ENCODE measurements at places on chromosomes 1 and 21. TPM values are rescaled to one million over a fixed set of nuclear protein-coding genes. Genes with fewer than 3 reads are reported as not detected.

DNA sequence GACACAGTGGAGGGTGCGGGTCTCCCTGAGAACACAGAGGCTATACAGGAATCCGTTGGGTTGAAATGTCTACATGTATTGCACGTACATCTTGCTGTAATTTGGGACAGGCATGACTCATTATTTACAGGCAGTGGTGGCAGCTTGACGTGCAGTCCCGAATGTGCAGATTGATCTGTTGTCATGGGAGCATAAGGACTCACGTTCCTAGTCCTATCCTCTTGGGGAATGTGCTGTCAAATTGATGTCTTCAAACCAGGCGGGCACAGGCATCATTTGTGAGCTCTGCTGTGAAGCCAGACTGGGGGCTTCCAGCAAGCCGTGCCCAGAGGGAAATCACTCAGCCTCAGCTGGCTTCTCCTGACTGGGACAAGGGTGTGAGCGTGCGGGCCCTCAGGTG lies 40.5 kb downstream of the S100B start:
- DNase-seq: peak; percentile 27

Gene PGD
- 136 TPM for total RNA-seq

- peak; percentile 89 for DNase-seq
Measured at GRCh38 chr1:173862769-173863223, 5.0 kb downstream of the GAS5 start.

DNA sequence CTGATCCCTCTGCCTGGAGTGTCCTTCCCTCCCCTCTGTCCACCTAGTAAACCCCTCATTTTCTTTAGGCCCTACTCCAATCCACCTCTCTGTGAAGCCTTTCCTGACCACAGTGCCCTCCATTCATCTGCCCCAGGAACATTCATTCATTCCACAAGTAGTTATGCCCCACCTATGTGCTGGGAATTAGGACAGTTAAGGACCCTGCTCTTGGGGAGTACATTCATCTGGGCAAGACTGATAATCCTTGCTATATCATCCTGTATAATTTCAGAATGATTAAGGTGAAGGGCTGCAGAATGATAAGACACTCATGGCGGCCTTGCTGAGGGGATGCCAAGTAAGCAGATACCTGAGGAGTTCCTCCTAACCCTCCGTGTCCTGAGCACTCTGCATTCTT lies 10.3 kb upstream of the FAM20B start:
- peak; percentile 8 for DNase-seq

GRCh38 chr1:117696561-117696960 lies 90.7 kb downstream of the TENT5C start:
- DNase-seq: no peak

Gene PTPN7
- total RNA-seq: not detected

Gene RGS5
- 1.8 TPM for total RNA-seq

GRCh38 chr1:12327566-12327965 lies 97.7 kb downstream of the VPS13D start:
- DNase-seq: peak; percentile 47

Gene GBP5
- under 0.01 TPM for total RNA-seq

DNA sequence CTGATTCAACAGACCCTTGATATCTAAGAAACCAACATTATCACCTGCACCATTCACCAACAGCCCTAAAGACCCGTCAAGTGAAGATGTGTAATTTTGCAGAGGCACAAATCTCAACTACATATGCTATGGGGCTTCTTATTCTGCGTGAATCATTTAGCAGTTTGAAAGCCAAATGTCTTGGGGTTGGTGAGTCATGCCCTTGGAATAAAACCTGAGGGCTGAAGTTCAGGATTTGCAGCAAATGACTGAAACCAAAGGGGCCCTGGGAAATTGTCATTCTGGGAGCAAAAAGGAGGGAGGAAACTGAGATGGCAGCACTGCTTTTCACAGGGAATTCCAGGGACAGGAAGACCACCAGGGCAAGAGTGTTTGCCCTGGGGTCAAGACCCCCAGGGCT lies 79.2 kb upstream of the TNR start:
- DNase-seq: no peak

- DNase-seq: peak; percentile 69
Measured at GRCh38 chr1:63691701-63692425, 82.0 kb upstream of the ROR1 start.

DNA sequence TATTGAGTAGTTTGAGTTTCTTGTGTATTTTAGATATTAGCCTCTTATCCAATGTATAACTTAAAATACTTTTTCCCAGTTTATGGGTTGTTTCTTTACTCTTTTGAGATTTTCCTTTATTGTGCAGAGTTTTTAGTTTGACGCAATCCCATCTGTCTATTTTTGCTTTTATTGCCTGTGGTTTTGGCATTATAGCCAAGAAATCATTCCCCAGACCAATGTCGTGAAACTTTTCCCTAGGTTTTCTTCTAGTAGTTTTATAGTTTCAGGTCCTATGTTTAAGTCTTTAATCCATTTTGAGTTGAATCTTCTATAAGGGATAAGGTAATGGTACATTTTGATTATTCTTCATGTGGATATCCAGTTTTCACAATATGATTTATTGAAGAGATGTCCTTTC lies 87.6 kb downstream of the LEPR start:
- DNase-seq: no peak

- DNase-seq: no peak
Measured at GRCh38 chr1:231241750-231242149, 738 bp downstream of the GNPAT start.

Gene LGR6
- not detected for total RNA-seq

Gene MCL1
- 176 TPM for total RNA-seq

GRCh38 chr1:109191377-109191776 lies 22.3 kb upstream of the SARS1 start:
- DNase-seq: no peak

- DNase-seq: no peak
Measured at GRCh38 chr1:87167157-87167789, 161.4 kb upstream of the LMO4 start.

GRCh38 chr1:147245586-147246021 lies 3.1 kb downstream of the CHD1L start:
- no peak for DNase-seq

- DNase-seq: no peak
Measured at GRCh38 chr1:41466146-41466545, 18.3 kb downstream of the EDN2 start.

DNA sequence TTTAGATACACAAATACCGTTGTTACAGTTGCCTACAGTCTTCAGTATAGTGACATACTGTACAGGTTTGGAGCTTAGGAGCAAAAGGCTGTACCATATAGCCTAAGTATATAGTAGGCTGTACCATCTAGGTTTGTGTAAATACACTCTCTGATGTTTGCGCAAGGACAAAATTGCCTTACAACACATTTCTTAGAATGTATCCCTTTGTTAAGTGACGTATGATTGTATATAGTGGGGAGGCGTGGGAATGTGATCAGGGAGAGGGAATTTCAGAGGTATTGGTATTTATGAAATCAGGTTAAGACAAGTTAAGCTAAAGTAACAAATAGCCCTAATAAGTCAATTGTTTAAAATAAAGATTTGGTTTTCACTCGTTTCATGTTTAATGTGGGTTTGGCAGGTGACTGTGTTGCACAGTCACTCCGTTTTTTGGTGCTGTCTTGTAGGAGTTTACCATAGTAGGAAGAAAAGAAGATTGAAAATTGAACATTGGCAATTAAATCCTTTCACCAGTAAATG lies 2.7 kb downstream of the GORAB start:
- no peak for DNase-seq

DNA sequence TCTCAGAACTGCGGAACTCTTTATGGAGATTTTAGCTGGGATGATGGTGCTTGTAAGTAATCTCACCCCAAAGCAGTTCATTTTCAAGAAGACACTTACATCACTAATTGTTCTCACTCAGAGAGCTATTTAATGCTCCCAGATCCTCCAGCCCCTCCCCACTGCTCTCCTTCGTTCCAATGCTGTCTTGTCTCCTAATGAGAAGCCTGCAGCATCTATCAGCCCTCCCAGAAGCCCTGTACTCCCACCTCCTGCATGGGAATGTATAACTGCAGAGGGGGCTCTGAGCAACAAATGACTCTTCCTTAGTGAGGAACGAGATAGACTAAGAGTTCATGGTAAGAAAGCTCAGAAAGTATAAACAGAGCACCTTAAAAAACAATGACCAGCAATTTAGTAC lies 377.4 kb upstream of the RUNX1 start:
- DNase-seq: no peak

Gene FOXO6
- not detected for total RNA-seq

Gene TSACC
- not detected for total RNA-seq

Gene RIMS3
- total RNA-seq: 6.2 TPM

DNA sequence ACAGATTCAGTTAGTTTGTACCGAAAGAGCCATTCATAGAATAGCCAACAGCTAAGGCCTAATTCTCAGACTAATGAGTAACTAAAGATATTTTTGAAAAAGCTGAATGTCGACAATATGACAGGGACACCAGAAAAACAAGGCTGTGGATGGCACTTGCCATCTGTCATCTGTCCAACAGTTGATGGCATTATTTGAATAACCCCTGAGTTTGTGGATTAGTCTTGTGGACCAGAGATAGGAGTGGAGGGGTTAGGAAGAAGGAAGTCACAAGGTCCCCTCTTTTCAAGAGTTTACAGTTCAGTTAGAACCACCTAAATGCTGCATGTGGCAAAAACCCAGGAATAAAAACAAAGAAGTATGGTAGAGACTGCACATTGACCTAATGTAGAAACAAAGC lies 356.5 kb upstream of the DUSP10 start:
- DNase-seq: no peak

- no peak for DNase-seq
Measured at GRCh38 chr1:175833502-175833901, 90.1 kb upstream of the TNR start.

DNA sequence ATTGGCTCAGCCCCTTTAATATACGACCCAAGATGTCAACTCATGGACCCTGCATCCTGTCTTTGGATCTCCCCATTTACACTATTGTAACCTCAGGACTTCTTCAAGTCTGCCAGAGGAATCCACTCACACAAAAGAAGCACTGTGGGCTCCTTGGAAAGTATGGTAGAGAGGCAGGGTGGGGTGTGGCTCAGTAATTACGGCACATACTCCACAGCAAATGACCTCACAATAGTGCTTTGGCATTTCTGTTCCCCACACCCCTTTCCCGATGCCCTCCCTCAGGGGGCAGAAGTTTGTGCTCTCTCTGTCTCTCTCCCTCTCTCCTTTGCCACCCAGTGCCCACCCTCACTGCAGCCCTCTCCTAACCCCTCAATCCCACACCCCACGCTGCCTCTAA lies 27.8 kb upstream of the IFNAR2 start:
- no peak for DNase-seq

Gene CD1C
- not detected for total RNA-seq

GRCh38 chr21:32779983-32780382 lies 8.4 kb upstream of the PAXBP1 start:
- no peak for DNase-seq

GRCh38 chr1:214380986-214381695 lies 100.2 kb downstream of the SMYD2 start:
- DNase-seq: no peak

DNA sequence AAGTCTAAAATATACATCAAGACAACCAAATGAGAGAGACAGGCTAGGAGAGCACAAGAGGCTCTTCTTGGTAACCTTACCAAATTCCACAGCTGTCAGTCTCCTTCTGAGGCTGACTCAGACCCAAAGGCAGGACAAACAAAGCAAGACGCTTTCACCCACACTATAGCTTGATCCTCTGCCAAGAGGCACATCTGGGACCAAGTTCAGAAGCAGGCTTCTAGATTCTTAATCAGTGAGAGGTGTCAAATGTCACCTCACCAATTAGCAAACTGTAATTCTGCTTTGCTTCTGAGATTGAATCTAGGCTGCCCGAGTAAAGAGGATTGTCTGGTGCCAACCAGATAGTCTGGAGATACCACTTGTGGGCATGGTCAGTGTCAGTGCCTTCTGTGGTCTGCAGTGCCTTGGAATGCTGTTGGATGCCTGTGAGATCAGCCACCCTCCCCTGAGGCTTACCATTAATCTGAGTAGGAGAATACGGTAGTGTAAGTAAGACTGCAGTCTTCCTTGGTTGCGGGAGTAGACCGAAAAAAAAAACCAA lies 151.0 kb downstream of the FMN2 start:
- peak; percentile 79 for DNase-seq

GRCh38 chr1:57024855-57025254 lies 59.0 kb upstream of the C8B start:
- no peak for DNase-seq

Gene AMPD2
- 59.4 TPM for total RNA-seq

- DNase-seq: no peak
Measured at GRCh38 chr21:16777041-16777720, 735.7 kb upstream of the CXADR start.

- DNase-seq: no peak
Measured at GRCh38 chr1:185068341-185068740, 23.0 kb downstream of the RNF2 start.

- peak; percentile 66 for DNase-seq
Measured at GRCh38 chr21:41755258-41755933, 11.5 kb downstream of the RIPK4 start.

DNA sequence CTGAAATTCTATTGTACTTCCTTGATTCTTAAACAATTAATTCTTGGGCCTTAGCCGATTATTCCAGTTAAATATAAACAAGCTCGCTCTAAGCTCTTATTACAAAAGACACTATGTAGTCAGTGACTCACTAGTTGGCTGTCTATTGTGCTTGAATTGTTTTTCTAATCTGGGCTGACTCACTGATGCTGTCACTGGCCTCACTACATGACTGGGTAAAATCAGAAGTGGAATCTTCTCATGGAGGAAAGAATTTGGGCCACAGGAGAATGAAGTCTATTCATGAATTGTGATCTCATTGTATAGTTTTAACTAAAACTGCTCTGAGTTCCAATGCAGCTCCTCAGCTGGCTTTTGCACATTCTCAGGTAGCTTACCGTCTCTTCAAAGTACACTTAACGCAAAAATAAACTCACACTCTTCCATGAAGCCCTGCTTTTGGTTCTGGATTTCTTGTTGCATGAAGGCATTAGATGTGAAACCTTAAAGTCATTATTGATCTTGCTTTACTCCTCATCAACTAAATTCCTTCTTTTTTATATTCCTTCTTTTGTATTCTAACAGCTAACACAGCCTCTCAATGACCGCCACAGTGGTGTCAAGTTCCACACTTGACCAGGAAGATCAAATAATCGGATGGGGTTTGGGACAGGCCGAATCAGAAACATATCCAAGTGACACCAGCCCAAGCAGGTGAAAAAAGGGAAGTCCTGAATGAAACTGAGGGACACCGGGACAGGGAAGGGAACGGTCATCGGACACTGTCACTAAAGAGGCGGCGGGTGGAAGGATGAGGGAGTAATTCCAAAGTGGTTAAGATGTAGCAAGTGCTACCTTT lies 80.9 kb upstream of the LBR start:
- peak; percentile 87 for DNase-seq

- DNase-seq: peak; percentile 83
Measured at GRCh38 chr1:177163844-177164379, 600 bp downstream of the ASTN1 start.

DNA sequence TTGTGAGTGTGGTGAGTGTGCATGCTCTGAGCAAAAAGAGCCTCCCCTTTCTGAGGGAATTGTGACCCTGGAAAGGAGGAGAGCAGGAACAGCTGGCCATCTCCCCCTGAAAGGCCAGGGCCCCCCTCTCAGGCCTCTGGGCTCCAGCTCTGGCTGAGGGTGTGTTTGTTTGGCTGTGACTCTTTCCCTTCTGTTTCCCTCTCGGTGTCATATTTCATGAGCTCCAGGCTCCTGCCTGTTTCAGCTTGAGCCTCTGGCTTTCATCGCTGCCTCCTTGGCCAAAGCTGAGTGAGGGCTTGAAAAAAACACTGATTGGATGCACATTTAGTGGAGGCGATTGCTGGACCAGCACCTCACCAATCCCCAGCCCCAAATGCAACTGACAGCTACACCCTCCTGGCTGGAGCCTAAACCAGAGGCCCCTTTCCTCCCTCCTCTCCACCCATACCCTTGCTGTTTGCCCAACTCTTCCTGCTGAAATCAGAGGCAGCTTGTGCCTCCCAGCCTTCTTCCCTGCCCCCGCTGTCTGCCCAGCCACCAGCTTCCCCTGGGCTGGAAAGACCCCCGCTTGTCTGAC lies 64.1 kb downstream of the DDR2 start:
- DNase-seq: peak; percentile 82

Data from osteoblast (primary cell).